ENCODE measurements at places on chromosomes 7 and 10.
A peak's percentile ranks its signal among the peaks of the same experiment; 100 is the strongest.

DNA sequence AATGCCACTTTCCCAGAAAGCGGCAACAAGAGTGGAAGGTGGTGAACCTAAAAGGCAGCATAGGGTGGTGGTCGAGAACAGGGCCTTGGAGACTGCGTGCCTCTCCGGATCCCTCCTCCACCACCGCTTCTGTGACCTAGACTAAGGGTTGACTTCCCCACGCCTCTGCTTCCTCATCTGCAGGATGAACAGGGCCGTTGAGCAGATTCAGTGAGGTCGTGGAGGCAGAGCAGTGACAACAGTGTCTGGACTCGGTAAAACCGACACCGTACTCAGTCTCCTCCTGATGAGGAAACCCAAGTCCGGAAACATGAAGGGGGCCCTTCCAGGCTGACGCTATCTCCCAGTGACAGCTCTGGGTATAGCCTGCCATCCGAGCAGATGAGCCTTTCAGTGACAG lies 162.6 kb downstream of the CELF2 start:
- DNase-seq: peak; percentile 92

DNA sequence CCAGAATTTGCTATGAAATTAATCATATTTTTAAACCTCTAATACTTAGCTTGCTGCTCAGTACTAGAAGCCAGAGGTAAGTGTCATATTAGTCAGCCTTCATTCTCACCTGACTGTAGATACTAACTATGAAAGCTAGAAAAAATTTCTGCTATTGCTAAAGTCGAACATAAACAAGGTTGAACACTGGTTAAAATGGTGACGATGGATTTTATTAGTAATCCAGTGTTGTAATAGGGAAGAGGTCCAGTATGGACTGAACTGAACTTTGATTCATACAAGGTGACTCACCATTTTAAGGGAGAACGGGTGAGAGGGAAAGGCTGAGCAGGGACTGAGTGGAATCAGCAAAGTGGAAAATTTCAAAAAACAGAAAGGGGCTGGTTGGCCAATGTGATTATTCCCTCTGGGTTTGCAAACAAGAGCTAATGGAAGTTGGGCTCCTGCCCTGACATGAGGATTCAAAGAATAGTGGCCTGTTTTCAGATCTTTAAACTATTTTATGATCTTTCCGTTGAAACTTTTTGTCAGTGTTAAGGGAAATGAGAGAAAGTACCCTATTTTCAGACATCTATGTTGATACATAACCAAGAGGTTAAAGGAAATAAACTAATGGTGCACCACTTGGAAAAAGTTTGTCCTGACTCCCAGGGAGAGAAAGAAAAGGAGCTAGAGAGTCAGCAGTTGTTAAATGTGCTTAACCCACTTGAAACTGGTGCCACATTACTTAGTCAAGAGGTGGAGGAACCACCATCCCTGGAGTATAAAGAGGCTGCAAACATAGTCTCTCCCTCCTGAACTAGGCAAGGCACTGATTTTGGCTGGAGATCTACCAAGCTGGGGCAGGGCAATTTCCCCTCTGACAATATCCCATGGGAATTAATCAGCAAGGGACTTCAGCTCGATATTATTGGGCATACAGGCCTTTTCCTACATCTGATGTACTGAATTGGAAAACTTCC lies 15.3 kb upstream of the AKR1C1 start:
- DNase-seq: peak; percentile 7

DNA sequence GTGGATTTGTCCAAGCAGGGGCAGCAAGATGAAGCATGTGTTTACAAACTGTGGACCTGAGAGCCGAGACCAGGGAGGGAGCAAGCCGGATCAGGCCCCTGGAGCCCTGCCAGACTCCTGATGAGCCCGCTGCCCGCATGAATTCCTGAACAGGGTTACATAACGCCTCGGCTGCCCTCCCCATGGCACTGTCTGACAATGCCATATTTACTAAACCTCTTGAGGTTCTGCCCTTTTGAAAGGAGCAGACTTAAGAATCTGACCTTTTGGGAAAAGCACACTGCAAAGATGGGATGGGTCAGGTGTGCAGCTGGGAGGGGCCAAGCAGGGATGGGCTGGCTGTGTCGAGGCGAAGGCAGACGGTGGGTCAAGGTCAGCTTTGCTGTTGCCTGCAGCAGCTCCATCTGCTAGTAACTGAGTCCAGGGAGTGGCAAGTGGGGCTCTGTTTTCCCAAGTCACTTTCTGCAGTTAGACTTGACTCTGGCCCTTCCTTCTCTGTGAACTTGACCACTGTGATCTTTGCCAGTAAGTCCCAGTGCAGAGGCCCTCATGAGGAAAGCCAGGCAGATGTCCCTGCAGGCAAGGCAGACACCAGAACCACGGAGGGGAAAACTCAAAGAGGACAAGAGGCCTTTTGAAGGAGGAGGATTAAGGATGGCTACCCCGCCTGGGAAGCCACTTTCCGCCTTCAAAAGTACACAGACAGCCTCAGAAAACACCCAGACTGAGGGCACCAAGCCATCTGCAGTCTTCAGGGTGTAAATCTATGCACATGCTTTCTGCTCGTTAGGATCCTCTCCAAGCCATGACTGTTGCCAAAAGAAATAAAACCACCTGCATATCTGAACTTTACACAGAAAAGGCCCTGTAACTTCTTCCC lies 175.8 kb downstream of the TNS3 start:
- no peak for DNase-seq

- DNase-seq: no peak
These were observed 105.9 kb upstream of the EEPD1 start for GRCh38 chr7:36047091-36047658.

GRCh38 chr7:143367972-143368371 lies 5.5 kb upstream of the FAM131B start:
- DNase-seq: no peak

DNA sequence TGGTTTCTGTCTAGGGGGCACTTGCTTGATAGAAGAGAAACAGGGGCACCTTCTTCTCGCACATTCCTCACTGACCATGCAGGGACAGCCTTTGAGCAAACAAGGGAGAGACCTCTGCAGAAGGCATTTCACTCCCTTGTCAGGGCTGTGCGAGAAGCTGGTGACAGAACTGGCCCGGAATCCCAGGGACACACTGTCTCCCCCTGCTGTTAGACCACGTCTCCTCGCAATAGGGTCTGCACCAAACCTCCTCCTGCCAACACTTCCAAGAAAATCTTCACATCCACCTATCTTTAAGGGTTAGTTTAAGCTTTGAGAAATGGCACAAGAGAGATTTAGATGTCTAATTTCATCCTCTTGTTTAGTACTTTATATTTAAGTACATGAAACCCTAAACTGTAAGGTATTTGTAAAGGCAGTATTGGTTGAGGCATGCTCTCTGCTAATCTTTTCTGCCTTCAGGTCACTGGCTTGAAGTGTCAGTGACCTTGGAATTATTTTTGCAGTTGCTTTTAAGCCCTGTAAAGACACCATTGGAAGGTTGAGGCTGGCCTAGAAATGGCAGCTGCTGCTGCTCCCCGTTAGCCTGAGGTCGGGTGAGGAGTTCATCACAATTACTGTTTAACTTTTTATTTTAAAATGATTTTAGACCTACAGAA lies 37.0 kb downstream of the RBM20 start:
- DNase-seq: peak; percentile 41

GRCh38 chr7:139367438-139368155 lies 7.9 kb downstream of the LUC7L2 start:
- no peak for DNase-seq

DNA sequence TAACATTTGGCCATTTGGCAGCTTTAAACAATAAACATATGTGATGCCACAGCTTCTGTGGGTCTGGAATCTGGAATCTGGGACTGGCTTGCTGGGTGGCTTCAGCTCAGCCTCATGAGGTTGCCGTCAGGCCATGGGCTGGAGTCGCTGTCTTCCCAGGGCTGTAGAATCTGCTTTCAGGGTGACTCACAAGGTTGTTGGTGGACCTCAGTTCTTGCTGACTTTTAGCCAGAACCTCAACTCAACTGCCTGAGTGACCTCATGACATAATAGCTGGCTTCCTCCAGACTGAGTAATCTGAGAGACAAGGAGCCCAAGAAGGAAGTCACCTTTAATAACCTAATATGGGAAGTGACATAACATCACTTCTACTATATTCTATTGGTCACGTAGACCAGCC lies 44.6 kb upstream of the TSPAN13 start:
- peak; percentile 59 for DNase-seq

GRCh38 chr10:969473-970150 lies 18.6 kb upstream of the GTPBP4 start:
- DNase-seq: no peak

DNA sequence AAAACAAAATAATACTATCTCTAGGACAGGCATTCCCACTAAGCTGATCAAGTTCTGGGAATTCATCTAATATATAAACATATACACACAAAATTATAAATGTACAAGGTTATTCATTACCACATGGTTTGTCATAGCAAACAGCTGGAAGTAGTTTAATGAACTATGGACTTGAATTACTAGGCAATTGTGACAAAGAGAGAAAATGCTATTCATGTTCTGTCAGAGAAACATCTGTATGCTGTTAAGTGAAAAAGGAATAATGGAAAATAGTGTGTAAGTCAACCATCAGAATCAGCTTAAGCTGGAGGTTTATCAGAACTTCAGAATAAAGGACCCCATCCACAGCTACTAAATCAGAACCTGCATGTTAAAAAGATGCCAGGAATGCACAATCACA lies 2.8 kb downstream of the ZNF248 start:
- DNase-seq: no peak

- no peak for DNase-seq
These were observed 68.9 kb upstream of the KDM7A start for GRCh38 chr7:140245611-140246105.

- DNase-seq: no peak
These were observed 2.6 kb upstream of the MNX1 start for GRCh38 chr7:157013101-157013500.

DNA sequence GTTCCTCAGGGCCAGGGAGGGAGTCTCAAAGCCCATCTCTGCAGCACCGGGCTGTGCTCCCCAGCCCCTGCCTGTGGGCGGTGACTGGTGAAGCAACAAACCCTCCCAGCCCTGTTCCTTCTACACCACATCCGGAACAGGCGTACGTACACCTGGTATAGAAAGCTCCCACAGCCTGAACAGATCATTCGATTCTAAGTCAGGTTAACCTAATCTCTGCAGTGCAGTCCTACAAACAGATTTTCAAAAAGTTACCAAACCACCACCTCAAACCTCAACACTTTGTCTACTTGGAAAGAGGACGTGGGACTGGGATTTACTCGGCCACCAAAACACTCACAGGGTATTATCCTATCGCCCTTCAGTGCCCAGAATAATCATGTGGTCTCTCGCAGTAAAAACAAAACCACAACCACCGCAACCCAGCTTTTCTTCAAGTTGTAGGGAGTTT lies 238.4 kb downstream of the DIP2C start:
- DNase-seq: no peak

- no peak for DNase-seq
These were observed 73.5 kb downstream of the RTKN2 start for GRCh38 chr10:62194924-62195674.

- DNase-seq: no peak
These were observed 604 bp downstream of the SCART1 start for GRCh38 chr10:133454204-133454893.

DNA sequence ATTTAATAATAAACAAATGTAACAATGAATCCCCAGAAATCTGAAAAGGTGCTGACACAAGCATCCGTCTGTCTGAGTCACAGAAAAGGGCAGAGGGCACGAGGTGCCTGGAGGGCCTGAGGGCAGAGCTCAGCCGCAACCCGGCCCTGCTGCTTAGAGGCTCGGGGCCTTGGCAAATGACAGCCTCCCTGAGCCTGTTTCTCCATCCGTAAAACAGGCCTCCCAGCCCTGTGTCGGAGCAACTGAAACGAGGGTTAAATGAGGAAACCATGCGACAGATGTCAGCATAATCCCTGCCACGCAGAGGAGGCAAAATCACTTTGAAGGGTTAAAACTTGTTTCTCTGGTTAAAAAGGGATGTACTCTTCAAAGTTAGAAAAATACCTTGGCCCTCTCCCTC lies 24.9 kb downstream of the NUDT1 start:
- no peak for DNase-seq

GRCh38 chr7:89988074-89988473 lies 166.2 kb upstream of the STEAP1 start:
- no peak for DNase-seq

DNA sequence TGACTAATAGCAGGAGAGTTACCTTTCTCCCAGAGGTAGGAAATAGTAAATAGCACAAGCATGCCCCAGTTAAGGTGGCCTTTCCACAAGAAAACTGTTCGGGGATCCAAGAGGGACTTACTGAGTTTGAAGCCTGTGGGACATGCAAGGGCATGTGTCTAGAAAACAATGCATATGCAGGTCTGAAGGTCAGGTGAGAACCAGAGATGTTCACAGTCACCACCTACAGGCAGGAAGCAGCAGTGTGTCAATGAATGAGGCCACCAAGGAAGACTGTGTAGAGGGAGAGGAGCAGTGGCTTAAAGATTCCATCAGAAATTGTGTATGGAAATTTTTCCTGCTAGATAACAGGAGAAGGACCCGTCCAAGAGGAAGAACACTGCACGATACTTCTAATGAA lies 66.0 kb downstream of the CALD1 start:
- DNase-seq: no peak

- no peak for DNase-seq
These were observed 99.2 kb downstream of the FOXL3 start for GRCh38 chr7:388961-389701.

DNA sequence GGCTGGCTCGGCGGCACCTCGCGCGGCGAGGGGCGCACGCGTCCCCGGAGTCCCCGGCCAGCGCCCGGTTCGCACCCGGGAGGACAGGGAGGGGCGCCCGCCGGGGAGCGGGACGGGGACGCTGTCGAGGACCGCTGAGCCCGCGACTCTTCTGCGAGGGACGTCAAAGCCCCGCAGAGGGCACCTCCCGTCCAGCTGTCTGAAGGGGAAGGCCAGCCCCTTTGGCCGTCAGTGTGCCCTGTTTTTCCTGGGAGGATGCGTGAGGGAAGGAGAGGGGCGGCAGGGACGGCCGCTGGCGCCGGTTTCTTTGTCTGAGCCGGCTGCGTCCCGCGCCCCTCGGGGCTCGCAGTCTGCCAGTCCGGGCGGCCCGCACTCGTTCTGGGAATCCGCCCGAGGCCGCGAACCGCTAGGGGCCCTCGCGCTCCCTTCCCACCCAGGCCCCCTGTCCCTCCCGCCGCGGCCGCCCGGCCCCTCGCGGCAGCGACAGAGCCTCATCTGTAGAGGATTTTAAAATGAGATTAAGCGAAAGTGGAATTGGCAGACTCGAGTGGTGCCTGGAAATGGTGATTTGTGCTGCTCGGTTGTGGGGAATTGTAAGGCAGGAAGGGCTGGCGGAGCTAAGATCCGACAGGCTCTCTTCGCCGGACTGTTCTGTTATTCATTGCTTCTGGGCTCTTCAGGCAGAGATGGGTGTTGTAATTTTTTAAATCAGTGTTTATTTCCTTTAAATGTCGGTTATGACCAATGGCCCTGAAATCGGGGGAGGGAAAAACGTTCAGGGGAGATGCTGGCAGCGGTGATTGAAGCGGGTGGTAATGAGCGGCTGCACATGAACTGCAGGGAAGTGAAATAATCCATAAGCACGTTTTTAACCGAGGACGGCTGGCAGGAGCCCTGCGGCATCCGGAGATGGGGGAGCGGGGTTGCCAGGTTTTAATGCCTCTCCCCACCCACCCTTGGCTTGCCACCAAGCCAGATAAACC lies 618 bp upstream of the RELN start:
- no peak for DNase-seq

All from suppressor macrophage (primary cell).